ENCODE measurements at places on chromosomes 1 and 21.

GRCh38 chr1:239723776-239724367 lies 337.5 kb downstream of the CHRM3 start:
- DNase-seq: no peak

- no peak for DNase-seq
These were observed 186.7 kb upstream of the NFIA start for GRCh38 chr1:60895701-60896100.

- no peak for DNase-seq
These were observed 108.2 kb downstream of the TGFBR3 start for GRCh38 chr1:91777630-91778300.

- no peak for DNase-seq
These were observed 67.6 kb upstream of the NBPF3 start for GRCh38 chr1:21372383-21372782.

DNA sequence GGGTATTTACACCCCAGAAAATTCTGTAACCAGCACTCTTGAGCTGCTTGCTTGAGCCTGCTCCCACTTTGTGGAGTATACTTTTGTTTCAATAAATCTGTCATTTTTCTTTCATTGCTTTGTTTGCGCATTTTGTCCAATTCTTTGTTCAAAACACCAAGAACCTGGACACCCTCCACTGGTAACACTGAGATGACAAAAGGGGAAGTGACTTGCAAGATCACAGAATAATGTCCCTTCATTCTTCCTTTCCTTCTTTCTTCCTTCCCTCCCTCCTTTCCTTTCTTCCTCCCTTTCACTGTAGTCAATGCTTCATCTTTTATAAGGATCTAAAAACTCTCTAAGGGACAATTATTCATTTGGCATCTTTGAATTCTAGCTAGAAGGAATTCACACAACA lies 134.5 kb upstream of the MAP1LC3C start:
- DNase-seq: no peak

DNA sequence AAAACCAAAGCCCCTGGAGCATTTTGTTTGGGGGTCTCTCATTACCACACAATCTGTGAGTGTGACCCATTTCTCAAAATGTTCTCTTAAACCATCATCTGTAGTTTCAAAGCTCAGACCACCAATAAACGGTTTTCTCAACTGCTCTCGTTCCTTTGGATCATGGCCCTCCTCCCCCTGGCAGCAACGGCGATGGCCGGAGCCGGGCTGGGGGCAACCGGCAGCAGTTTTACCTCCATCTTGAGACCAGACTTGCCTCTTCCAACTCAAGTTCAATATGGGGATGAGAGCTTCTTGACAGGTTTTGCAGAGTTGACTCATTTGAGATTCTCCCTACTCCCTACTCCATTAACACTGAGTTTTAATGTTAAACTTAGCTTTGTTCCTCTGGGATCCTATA lies 29.7 kb downstream of the LRRC42 start:
- DNase-seq: no peak

DNA sequence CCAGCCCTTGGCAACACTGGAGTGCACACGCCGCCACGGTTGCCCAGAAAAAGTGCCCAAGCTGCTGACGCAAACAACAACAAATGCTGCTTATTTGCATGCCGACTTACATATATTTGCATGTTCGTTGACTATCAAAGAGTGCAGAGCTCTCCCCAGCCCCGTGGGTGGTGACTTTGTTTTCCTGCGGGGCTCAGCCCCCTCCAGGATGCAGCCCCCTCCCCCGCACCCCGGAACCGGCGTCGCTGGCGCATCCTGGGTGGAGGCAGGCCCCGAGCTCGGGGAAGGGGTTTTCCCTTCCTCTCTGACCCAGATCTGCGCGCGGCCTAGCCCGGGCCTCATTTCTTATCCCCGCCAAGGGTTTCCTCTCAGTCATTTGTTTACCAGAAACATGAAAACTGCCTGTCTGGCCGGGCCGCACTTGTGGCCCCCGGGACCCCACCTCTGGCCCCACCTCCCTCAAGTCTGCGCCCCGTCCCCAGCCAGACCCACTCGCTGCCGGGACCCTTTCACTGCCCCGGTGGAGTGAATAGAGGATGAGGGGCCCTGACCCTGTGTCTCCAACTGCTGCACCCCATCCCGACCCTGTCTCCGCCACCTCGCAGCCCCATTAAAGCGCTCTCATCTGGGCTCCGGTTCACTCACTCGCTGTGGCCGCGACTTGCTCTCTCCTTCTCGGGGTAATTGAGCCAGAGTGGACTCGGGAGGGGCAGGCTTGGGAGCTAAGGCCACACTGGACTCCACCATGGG lies 5.5 kb downstream of the TNFRSF25 start:
- peak; percentile 87 for DNase-seq

DNA sequence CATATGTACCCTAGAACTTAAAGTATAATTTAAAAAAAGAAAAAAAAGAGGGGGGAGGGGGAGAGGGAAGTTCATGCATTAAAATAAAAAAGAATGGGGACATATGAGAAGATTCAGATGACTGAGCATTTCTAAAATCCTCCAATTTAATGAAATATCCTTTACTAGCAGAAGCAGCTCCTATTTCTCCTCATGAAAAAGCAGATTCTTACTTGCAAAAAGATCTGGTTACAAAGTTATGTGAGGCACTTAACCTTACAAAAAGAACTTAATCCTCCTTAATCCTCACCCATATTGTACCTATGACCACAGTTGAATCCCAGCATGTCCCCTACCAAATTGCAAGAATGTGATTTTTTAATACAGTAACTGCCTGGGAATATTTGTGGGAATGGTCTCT lies 298.5 kb downstream of the SRGAP2C start:
- no peak for DNase-seq
